ENCODE measurements at places on chromosomes 2 and 18. TPM values are rescaled to one million over a fixed set of nuclear protein-coding genes. Genes with fewer than 3 reads are reported as not detected.

The CAPN14 gene
- 0.08 TPM for polyA plus RNA-seq

The PXDN gene
- polyA plus RNA-seq = 146 TPM

The DPP4 gene
- polyA plus RNA-seq = 5.0 TPM

The ODC1 gene
- 253 TPM for polyA plus RNA-seq

The TCF4 gene
- polyA plus RNA-seq = 39.1 TPM

The LRRTM1 gene
- polyA plus RNA-seq = 1.1 TPM

The DSG3 gene
- 0.02 TPM for polyA plus RNA-seq

The LYPD6 gene
- 8.1 TPM for polyA plus RNA-seq

The INHA gene
- polyA plus RNA-seq = 1.2 TPM

The LHCGR gene
- polyA plus RNA-seq = not detected
